ENCODE measurements at places on chromosomes 16 and 17.

- DNase-seq = peak; percentile 18
Measured at GRCh38 chr17:79294459-79295071, 219.9 kb downstream of the ENGASE start.

DNA sequence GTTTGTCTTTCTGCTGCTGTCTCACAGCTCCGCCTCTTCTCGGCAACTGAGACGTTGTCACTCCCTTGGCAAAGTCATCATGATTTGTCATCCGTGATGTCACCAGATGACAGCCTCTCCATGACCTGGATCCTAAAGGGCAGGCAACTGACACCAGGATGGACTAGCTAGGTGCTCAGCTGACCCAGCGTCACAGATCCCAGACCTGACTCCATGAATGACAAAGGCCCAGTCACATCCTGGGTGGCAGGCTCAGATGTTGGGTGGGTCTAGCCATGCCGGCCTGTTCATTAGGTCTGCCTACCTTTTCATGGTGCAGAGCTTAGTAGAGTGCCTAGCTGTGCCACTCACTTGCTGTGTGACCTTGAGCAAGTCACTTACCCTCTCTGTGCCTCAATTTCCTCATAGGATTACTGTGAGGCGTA is 3.8 kb upstream of the TMEM238L start:
- DNase-seq = no peak

DNA sequence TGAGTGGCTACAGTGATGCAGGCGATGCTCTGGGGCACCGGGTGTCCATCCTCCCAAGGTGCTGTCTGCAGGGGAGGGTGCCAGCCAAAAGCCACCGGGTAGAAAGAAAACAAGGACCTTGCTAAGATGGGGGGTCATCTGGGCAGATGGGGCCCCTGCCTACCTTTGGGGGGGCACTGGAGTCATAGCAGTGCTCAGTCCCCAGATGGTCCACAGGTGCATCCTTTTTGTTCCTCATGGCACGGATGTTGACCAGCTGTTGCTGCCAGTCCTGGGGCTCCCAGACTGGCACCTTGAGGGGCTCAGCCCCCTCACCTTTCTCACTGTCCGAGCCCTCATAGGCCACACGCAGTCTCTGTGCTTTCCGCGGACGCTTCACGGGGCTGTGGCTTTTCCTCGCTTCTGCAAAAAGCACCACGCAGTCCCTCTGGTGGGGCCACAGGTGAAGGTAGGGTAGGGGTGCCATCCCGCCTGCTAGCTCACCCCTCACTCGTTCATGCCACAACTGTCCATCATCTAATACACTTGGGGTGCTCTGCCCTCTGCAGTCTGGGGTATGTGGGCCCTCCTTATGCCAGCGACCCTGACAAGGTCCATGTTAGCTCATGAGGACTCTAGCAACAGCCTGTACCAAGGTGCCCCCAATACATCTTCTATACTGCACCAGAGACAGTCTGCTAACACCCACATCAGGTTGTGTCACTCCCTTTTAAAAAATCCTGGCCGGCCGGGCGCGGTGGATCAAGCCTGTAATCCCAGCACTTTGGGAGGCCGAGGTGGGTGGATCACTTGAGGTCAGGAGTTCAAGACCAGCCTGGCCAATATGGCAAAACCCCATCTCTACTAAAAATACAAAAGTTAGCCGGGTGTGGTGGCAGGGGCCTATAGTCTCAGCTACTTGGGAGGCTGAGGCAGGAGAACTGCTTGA is 1.4 kb downstream of the NTHL1 start:
- DNase-seq = no peak

GRCh38 chr17:58032691-58033415 is 25.8 kb upstream of the SRSF1 start:
- DNase-seq = no peak

DNA sequence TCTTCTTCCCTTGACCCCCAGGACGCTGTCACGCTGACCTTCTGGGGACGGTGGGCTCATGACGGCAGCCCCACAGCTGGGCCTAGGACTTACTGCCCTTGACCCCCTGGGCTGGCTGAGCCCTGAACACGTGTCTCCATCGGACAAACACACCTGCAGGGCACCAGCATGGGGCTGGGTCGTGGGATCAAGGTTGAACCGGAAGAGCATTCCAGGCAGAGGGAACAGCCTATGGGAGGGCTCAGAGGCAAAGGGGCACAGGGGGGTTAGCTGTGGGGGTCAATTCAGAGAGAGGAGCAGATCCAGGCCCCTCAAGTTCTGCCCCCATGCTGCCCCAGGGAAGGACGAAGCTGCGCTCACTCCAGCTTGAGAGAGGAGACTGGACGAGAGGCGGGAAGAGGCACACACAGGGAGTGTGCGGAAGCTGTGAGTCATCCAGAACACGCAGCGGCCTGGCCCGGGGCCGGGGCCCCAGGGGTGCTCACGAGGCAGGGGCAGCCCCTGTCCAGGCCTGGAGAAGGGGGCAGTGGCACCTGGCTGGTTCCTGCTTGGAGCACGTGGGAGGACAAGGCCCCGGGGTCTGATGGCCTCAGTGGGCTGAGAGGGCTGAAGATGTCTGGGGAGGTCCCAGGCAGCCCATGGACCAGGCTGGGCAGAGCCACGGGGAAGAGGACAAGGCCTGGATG is 9.9 kb downstream of the SSTR5 start:
- peak; percentile 23 for DNase-seq

DNA sequence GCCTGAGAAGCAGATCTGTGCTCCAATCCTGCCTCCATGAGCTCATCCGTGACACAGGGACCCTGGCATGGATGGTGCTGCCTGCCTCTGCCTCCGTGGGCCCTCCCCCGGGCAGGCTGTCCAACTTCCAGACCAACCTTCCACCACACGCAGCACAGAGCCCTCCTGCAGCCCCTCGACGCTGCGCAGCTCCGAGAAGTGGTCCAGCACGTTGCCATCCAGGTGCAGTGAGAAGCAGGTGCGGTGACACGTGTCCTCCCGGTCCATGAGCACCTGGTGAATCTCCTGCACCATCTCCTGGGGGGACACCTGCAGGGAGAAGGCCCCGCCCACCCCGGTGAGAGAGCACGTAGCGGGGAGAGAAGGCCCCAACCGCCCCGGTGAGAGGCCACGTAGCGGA is 8.4 kb downstream of the CLUH start:
- DNase-seq = no peak

DNA sequence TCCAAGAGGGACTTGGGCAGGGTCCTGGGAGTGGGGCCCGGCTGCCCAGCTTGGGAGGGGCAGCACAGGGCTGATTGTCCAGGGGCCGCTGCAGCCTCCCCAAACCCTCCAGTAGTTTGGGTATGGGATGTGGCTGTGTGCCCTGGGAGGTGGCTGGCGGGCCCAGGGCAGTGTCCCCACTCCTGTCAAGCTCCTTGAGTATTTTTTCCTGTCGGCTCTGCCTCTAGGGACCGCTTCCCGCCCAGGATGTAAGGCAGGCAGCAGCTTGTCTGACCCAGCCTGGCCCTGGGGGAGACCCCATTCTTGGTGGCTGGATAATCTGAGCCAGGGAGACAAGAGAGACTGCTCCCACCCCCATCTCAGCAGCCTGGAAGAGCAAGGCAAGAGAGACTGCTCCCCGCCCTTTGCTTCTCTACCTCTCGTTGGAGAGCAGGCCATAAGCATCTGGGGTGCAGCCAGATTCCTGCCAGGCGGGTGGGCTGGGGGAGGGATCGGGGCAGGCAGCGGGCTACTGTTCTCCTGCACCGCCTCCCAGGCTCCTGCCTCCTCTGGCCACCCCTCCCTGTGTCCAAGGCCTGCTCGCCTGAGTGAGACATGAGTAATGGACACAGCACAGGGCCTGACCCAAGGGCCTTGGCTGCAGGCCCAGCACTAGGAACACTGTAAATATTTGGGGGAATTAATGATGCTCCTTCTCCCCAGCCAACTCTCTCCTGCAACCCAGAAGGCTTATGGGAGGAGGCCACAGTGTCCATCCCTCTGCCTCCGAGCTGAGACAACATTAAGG is 18.4 kb upstream of the ITGA3 start:
- DNase-seq = peak; percentile 64

- no peak for DNase-seq
Measured at GRCh38 chr16:10923146-10923649, 19.1 kb downstream of the DEXI start.

GRCh38 chr16:48157794-48158193 is 2.0 kb upstream of the ABCC12 start:
- DNase-seq = peak; percentile 4

DNA sequence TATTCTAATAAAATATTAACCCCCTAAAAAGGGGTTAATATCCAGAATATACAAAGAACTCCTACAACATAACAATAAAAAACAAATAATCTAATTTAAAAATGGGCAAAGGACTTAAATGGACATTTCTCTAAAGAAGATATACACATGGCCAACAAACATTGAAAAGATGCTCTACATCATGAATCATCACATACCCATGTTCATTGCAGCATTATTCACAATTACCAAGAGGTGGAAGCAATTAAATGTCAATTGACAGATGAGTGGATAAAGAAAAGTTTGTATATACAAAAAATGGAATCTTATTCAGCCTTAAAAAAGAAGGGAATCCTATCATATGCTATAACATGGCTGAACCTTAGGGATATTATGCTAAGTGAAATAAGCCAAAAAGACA is 36.8 kb downstream of the CPD start:
- no peak for DNase-seq

- DNase-seq = no peak
Measured at GRCh38 chr17:1362964-1363363, 37.1 kb downstream of the YWHAE start.

- no peak for DNase-seq
Measured at GRCh38 chr17:34024386-34024785, 230.7 kb upstream of the CCL2 start.

DNA sequence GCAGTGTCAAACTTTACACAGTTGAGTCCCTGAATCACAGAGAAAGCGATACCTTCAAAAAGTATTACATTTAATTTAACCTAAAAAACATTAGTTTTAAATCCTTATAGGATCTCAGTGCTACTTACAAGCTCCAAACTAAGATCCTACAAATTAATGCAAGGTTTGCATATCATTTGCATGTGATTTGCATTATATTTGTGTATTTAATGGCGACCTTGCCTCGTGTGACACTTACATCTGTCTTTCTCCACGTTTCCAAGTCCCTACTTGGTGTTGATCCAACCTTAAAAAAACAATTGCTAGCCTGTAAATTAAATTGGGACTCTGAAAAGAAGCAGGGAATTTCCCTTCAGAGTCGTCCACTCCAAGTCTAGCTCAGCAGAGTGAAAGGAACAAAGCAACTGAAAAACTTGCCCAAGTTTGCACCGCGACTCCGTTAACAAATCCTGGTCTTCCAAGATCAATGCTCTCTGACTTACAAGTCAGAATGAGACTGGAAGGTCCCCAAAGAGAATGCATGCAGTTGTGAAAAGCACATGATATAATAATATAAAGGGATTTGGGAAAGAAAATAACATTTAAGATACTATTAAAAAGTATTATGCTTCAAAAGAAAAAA is 739 bp upstream of the FAM117A start:
- no peak for DNase-seq

DNA sequence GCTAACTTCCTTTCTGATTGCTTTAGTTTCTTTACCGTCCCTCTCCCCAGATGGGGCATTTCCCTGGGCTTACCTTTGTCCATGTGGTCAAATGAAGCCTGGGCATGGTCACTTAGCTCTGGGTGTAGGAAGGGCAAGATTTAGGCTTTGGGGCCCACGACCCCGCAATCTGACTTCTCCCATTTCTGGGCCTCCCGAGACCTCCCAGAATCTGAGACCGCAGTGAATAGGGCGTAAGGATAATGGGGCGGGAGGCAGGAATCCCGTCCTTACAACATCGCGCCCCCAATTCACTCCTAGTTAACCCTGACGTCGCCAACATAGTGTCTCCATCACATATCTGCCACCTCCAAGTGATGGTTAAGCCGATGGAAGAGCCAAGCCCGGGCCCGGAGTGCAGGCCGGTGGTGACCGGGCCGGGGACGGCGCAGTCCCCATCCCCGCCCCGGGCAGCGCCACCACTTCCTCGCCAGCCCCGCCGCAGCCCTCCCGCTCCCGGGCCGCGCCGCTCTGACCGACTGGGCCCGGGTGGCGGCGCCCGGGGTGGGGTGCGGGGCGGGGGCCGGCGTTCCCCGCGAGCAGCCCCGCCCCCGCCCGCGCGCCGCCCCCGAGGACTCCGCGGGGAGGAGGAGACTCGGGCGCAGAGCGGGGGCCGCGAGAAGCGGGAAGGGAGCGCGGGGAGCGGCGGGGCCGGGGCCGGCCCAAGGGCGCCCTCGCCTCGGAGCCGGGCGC is at the start of gene RHBDL3:
TSS of gene RHBDL3 (plus strand) at position 641 of the 732 bp plus-strand sequence. CDS start 358 bp downstream, outside the sequence.
- no peak for DNase-seq

All from astrocyte (in vitro differentiated cells and primary cell).